ENCODE measurements at places on chromosomes 5 and 9.

DNA sequence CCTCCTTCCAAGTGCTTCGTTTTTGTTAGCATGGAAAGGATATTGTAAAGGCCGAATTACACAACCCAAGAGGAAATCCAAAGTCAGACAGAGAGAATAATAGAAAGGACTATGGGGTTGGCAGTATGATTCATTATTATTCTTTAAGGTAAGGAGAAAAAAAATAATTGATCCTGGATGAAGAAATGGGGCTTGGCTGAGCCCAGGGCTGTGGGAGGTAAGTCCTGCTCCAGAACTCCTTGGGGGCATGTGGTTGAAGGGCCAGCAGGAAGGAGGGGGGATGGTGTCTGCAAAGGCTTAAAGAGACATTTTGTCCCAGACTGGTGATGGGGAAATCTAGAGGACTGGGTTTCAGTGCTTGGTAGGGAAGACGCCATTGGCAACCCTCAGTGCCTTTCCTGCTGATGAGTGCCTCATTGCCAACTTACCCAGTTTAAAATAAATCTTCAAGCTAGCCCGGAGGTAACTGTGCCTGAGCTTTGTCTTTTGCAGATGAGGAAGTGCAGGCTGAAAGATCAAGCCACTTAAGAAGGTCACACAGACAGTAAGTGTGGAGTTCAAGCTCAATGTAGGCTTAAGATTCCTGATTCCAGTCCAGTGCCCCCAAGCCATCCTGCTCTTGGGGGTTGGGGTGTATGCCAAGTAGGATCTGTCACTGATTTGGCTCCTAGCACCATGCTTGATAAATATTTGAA, 30.2 kb downstream of the FOXI1 start:
- DNase-seq, result no peak

- DNase-seq, result no peak
These were observed 31.6 kb downstream of the ADRA1B start for GRCh38 chr5:159947708-159948358.

- no peak for DNase-seq
These were observed 5.8 kb downstream of the SREK1 start for GRCh38 chr5:66149950-66150349.

- DNase-seq, result no peak
These were observed 59.2 kb downstream of the CDH18 start for GRCh38 chr5:19928562-19929421.

DNA sequence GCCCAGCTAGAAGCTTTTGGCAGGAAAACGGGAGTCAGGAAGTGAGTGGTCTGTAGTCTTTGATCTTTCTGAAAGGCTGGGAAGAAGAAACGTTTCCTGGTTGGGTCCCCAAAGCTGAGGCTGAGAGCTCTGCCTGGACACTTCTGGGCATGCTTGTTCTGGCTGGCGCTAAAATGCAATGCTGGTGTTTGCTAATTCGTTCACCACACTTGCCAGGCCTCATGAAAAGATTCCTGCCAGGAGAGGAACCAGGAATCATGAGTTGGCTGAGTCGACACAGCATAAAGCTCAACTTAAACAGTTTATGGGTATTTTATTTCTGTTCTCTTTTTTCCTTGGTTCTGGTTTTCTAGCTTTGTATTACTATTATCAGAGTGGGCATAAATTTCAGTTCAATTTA, 10.7 kb upstream of the PTGR1 start:
- no peak for DNase-seq

- DNase-seq, result peak; percentile 49
These were observed at the start of gene SEPTIN8 for GRCh38 chr5:132777209-132778069. Gene SEPTIN8 (minus strand): TSS chr5:132777239. CDS start chr5:132777137, 102 bp downstream.

GRCh38 chr9:74205056-74205455, 292.1 kb upstream of the RORB start:
- DNase-seq, result no peak

GRCh38 chr5:35213608-35214007, 16.7 kb downstream of the PRLR start:
- DNase-seq, result no peak

- no peak for DNase-seq
These were observed 656.3 kb upstream of the ZNF608 start for GRCh38 chr5:125402787-125403186.

- no peak for DNase-seq
These were observed 12.8 kb upstream of the PITX1 start for GRCh38 chr5:135046661-135047346.

GRCh38 chr5:104170926-104171325, 608.3 kb upstream of the NUDT12 start:
- no peak for DNase-seq

DNA sequence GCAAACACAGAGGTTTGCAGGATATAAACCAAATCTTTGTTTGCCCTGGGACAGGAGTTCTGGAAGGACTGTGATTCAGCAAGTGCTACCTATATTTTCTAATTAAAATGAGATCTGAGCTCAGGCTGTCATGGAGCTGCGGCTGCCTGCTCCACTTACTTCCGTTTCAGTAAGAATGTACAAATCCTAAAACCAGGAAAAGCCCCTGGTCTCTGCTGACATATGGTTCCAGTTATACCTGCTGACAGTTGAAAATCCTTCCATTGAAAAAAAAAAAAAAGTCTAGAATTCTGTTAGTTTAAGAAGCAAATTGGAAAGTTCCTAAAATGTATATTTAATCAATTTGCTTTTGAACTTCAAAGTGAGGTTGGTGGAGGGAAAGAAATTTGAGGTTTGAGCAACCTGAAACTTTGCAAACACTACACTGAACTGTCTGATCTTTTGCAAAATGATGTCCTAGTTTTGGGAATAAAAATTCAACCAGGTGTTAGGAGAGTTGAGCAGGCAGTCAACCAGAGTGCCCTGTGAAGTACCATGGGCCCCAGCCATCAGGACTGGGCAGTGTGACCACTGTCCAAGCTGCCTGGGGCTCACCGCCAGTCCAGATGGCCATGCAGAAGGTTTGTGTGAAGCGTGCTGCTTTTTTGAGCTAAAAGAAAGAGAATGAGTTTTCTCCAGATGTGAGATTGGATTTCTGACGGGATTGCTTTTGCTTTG, 50.6 kb downstream of the SHB start:
- no peak for DNase-seq

DNA sequence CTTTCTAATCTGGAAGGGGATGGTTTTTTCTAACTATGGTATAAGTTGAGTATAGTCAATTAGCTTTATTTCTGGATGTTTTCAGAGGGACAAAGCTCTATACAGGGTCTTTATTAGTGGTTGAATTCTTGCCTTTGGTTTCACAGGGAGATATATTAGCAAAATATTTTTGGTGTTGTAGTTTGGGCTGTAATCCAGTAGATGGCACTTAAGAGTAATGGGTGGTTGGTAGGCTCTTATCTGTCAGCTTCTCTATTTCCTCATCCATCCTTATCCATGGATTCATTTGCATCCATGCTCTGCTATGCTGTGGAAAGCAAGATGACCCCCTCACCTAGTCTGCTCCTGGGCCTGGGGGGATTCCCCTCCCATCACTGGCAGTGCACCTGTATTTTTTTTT, 363.6 kb upstream of the CYLC2 start:
- DNase-seq, result no peak

DNA sequence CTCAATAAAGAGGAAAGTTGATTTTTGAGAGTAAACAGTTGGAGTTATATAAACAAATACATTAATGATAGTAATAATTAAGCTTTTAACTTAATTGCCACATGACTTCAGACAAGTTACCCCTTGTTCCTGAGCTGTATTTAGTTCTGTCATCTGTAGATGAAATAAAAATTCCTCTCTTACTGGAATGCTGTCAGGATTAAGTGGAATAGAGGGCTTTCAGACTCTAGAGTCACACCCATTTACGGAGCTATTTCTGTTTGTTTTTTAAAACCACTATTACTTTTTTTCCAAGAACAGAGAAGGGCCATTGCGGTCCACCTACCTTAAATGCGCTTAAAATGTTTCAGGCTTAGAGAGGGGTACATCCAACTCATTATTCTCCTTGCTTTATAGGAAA, 170.6 kb downstream of the CHSY3 start:
- DNase-seq, result no peak

GRCh38 chr5:108124596-108124995, 257.3 kb downstream of the FBXL17 start:
- no peak for DNase-seq

- DNase-seq, result no peak
These were observed 105.9 kb downstream of the KCNN2 start for GRCh38 chr5:114467729-114468128.

DNA sequence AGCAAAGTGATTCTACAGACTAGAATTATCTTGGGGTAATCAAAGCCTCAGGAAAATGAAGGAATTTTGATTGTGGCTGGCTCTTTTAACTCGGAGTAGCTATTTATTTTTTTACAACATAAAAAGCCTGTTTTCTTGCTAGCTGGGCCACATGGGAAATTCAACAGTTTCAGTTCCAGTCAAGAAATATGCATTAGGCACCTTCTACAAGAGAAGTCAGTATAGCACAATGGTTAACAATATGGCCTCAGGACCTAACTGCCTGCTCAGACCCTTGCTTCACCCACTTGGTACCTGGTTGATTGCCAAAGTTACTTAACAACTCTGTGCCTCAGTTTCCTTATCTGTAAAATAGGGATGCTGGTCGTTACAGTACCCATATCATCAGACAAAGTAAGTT, 586.2 kb downstream of the ZNF608 start:
- DNase-seq, result no peak

- no peak for DNase-seq
These were observed 39.7 kb upstream of the SLC25A51 start for GRCh38 chr9:37943345-37944265.

GRCh38 chr5:90830058-90830457, 271.5 kb downstream of the ADGRV1 start:
- no peak for DNase-seq

GRCh38 chr9:117555964-117556629, 141.2 kb upstream of the ASTN2 start:
- DNase-seq, result no peak

DNA sequence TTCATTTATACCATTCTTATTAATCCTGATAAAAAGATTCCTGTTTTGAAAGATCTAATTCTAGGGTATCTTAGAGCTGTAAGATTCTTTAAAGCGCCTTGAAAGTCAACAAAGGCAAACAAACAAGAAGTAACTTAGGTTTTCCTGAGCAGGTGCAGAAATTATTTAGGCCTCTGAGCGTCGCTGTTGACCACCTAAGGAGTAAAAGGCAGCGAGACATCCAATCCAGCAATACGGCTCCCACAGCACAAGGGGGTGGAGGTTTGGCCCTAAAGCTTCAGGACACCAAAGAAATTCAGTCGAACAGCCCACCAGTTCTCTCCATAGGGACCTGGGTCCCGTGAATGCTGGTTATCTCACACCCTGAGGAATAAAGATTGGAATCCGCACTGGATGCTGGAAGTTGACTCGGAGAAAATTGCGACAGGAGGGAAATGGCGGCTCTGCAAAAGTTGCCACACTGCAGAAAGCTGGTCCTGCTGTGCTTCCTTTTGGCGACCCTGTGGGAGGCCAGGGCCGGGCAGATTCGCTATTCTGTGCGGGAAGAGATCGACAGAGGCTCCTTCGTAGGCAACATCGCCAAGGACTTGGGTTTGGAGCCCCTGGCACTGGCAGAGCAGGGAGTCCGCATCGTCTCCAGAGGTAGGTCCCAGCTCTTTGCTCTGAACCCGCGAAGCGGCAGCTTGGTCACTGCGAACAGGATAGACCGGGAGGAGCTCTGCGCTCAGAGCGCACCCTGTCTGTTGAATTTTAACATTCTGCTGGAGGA, at the start of gene PCDHGA2:
TSS of gene PCDHGA2 (plus strand) at position 223 of the 769 bp plus-strand sequence.
- DNase-seq, result no peak

- no peak for DNase-seq
These were observed 89.2 kb upstream of the PTCH1 start for GRCh38 chr9:95605816-95606488.

DNA sequence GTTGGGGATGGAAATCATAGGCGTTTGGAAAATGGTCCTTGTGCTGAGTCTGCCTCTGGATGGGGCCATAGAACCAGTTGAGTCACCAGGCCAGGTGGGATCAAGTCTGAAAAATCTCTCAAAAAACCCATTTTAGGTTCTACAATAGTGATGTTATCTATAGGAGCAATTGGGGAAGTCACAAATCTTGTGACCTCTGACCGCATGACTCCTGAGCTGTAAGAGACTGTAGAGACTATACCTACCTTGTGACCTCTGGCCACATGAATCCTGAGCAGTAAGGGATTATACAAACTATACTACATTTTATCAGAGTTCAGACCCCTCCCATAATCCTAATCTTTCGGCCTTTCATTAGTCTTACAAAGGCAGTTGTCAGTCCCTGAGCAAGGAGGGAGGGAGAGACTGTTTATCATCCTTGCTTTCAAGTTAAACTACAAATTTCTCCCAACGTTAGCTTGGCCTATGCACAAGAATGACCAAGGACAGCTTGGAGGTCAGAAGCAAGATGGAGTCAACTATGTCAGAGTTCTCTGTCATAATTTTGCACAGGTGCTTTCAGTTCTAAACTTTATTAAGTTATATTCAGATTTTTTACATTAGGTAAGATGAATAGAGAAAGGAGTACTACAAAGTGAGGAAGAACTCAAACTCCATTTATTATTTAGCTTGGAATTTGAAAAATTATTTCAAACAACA, 11.5 kb upstream of the JMY start:
- no peak for DNase-seq

GRCh38 chr5:130171699-130172098, 267.4 kb downstream of the CHSY3 start:
- no peak for DNase-seq

GRCh38 chr9:84636436-84636835, 33.1 kb upstream of the NTRK2 start:
- no peak for DNase-seq

DNA sequence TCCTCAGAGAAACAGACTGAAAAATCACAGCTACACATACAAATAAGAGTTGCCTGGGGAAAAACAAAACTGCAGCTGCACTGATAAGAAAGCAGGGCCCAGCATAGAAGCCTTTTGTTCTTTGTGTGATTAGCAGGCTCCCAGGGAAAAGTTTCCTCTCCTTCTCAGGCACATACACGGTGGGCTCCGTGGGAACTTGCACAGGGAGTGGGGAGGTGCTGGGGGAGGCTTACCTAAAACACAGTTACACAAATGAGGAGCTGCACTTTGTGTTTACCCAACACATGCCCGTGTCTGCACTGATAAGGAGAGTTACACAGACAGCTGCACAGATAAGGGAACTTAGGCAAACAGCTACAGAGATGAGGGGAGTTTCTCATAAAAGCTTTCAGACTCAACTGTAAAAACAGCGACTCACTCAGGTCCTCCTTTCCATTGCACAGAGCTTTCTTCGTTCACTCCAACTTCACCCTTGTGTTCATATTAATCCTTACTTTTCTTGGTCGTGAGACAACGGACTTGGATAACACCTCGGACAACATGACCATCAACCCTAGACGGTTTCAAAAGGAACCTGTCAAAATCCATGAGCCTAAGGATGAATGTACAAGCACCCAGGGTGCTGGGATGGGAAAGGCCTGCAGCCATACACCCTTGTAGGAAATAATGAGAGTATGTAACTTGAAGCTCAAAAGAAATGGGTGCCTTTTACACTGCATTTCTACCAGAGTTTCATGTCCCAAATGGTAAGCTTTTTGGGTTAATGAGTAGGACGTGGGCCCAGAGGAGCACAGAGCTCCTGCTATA, 50.8 kb downstream of the SERINC5 start:
- no peak for DNase-seq
